ENCODE measurements at places on chromosomes 1 and 21.

- DNase-seq, result no peak
Observed at GRCh38 chr1:181251001-181251712, 162.7 kb downstream of the IER5 start.

DNA sequence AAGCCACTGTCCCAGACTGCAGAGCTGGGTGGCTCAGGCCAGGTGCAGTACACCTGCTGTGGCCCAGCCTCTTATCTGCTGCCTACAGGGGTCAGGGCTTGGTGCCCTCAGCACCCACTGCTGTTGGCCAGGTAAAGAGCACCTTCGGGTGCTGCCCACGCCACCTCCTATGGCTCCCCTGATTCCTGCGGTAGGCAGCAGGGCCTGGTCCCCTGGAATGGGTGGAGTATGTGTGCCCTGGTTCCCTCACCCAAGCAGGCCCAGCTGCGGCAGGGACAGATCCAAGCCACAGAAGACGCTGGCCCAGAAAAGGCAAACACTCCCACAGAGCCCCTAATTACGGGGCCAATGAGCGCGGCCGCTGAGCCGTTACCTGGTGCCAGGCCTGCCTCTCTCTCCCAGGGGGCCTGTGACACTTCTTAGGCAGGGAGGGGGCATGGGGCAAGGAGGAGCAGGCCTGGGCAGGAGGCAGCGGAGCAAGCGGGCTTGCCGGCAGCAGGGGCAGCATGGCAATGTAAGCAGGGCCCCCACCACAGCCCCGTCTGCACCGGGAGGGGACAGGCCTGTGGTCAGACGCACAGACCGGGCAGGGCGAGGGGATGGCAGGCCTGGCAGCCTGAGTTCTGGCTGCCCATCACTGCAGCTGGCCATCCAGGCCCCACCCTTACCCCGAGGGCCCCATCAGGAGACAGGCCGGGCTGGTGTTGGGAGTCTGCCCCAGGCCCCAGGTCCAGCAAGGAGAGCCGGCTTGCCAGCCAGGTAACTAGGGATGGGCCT is 19.0 kb downstream of the ESPN start:
- no peak for DNase-seq

DNA sequence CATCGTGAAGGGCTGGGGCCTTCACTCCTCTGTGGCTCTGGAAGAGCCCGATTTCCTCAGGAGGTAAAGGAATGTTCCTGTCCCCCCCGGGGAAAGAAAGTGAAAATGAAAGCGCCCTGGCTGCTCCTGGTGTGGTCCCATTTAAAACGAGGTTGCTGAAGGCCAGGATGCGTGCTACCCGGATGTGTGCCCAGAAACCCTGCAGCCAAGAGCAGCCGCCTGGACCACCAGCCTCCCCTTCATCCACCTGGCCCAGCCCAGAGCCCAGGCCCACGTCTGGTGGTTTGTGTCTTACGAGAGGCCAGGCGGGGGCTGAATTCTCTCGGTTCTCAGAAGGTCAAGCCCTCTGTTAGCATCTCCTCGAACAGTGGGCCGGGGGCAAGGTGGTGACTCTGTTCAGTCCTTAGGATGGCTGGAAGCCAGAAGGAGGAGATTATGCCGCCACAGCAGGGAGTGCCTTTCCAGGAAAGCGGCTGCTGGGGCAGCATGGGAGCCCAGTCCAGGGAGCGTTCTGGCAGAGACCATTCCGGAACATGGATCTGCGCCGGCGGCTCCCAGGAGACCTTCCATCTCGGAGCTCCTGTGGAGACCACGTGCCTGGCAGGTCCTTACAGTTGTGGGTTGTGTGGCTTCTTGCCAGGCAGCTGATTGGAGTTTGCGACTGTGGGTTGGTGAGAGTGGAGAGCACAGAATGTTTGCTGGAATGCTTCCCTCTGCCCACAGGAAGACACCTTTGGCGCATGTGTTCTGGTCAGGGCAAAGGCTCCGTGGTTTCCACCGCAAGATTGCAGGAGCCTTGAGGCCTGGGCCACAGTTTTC is 1.4 kb downstream of the GUK1 start:
- DNase-seq, result peak; percentile 58

- no peak for DNase-seq
Observed at GRCh38 chr1:207799989-207800648, 48.3 kb downstream of the CD46 start.

- no peak for DNase-seq
Observed at GRCh38 chr1:238589843-238590435, 699.2 kb upstream of the ZP4 start.

DNA sequence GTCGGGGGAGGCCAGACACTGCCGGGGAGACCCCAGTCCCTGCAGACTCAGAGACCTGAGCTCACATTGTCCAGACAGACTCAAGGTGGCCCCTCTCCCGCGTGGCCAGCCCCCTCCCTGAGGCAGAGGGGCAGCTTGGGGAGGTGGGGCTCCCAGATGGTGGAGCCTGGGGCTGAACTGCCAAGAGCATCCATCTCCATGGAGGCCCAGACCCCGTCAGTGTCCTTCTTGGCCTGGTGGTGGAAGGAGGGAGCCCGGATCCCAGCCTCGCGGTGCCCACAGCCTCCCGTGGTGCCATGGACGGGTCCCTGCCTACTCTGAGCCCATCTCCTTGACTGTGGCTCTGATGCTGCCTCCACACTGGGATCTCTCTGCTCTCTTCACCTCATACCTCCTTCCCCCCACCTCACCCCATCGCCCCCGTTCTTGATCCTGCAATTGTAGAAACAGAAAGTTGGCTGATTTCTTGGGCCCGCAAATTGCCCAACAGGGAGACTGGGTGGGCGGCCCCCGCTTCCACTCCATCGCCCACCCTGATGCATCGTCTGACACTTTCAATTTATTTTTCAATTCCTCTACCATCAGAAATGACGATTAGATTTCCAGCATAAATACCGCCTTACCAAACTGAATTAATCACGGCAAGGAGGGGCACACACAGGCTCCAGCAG is 348.9 kb downstream of the MATN1 start:
- no peak for DNase-seq

DNA sequence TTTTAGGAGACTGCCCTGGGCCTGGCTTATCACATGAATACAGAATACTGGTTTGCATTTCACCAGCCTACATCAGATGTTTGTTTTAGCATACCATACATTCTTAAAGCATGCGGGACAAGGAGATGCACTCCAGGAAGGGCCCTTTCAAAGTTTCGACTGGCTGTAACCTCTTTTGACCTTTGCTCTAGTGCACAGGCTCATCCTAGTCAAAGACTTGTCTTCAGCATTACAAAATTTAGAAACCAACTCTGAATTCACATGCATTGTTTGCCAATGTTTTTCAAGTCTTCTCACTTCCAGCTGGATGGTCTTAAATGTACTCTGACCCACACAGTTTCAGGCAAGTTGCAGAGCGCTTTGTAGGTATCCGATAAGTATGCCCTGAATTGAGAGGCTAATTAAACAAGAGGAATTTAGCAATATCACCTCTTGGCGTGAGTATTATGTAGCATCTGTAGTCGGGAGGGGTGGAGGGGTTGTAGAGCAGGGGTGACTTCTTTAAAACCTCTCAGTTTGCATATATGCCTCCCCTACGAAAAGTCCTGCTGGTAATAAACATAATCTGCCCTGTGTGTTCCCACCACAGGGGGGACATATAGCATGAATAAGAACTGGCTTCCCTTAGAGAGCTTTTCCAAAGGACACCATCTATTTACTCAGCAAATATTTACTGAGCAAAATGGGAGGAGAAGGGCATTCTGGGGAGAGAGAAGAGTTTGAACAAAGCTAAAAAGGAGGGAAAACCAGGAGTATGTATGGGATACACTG is 24.4 kb upstream of the AHCYL1 start:
- no peak for DNase-seq

DNA sequence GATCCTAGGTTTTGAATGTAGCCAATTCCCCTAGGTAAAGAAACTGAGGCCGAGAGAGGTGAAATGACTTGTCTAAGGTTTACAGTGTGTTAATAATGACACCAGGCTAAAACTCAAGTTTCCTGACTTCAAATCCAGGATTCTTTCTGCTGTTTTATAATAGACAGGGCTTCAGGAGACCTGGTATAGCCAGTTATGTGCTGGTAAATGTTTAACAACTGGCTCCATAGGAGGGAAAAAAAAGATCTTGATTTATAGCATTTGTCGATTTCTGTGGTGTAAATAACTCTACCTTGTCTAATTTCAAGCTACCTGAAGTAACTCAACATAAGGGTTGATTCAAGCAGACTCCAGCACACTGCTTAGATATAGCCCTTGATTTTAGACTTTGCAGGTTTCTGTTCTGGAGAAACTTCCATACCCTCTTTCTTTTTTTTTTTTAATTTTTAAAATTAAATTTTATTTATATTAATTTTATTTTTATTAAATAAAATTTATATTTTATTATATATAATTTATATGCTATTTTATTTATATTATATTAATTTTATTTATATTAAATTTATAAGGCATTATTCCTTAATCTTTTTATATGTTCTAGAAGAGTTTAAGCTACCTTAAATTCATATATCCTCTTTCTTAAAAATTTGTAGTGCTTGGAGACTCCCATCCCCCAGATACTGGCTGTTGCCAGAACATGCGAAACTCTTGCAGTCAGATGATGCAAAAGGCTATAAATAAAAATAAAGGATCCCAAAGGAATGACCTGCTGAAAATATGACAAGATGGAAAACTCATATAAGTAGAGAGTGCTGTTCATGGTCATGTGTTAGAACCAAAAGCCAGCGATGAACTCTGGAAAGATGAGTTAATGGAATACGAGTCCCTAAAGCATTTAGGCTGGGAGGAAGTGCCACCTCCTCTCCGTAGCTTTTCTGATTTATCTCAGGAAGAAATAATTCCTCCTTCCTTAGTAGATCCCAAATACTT is 35.4 kb upstream of the SRSF10 start:
- no peak for DNase-seq

DNA sequence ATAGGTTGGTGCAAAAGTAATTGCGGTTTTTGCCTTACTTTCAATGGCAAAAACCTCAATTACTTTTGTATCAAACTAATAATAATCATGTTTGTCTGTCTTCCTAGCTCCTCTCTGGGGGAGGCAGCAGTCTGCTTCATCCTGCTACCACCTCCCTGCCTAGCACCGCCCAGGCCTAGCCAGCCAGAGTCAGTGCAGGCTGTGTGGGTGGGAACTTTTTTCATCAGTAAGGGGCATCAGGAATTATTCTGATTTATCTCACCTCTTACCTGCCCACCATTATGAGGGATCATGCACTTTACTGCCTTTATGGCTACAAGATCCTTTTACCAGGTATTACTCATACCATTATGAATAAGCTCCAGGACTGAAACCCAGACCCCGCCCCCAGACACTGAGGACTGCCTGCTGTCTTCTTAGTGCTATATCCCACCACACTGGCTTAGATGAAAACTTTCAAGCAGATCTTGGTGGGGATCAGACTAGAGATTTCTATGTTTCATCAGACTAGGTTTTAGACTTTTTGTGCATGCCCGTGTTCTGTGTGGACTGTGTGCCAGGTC is 116.4 kb downstream of the PBX1 start:
- DNase-seq, result no peak

GRCh38 chr1:117146575-117147340 is 25.2 kb upstream of the TRIM45 start:
- DNase-seq, result no peak

DNA sequence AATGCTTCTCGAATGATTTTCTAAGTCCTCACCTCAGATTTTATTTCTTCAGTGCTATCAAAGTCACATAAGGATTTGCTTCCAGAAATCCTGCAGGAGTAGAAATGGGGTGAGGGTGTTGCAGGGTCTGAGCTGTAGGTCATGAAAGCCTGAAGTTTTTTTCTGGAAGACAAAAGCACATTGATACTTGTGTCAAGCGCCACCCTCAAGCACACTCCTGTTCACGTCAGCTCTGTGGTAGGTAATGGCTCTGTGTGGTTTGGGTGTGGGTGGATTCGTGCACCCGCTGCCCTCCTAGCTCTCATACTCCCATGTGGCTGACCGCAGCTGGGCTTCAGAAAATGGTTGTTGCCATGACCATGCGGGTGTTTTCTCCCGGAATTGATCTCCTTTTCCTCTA is 39.9 kb downstream of the AKNAD1 start:
- DNase-seq, result peak; percentile 19

GRCh38 chr1:162612606-162613400 is 19.5 kb upstream of the DDR2 start:
- no peak for DNase-seq

- no peak for DNase-seq
Observed at GRCh38 chr1:208250613-208251012, 6.4 kb upstream of the PLXNA2 start.

GRCh38 chr1:222171005-222171404 is 376.9 kb downstream of the HHIPL2 start:
- peak; percentile 52 for DNase-seq

- DNase-seq, result no peak
Observed at GRCh38 chr1:186418503-186418902, 42.4 kb downstream of the PDC start.

- DNase-seq, result no peak
Observed at GRCh38 chr1:56572334-56573050, 6.9 kb downstream of the PLPP3 start.

DNA sequence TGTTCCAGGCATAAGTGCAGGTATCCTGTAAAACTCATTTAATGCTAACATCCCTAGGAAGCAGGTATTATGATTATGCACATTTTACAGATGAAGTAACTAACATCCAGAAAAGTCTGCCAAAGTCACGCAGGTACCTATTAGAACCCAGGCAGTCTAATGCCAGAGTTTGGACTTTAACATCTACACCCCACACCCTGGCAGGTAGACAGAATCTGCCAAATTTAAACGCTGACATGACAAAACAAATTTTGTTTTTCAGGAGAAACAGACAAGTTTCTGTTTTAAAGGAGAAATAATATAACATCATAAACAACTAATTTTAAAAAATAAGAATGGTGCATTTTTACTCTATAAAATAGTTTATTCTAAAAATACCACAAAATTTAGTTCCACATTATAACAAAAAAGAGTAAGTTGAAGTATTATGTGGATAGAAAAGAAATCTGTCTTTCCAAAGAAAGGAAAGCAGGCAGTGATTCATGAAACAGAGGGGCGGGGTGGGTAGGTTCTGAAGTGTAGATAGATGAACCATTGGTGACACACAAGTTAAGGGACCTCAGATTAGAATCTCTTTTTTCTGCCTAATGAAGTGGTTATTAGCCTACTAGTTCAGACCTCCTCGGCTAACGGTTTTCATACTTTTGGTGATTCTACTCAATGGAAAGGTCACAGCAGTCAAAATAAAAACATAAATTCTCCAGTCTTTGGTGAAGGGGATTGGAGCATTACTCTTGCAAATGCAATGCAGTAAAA is 1.7 kb downstream of the ASPM start:
- no peak for DNase-seq

- DNase-seq, result no peak
Observed at GRCh38 chr1:42784946-42785693, at the start of gene TMEM269. Gene TMEM269 (plus strand): TSS chr1:42784991. CDS start chr1:42789894, 4,903 bp downstream.

DNA sequence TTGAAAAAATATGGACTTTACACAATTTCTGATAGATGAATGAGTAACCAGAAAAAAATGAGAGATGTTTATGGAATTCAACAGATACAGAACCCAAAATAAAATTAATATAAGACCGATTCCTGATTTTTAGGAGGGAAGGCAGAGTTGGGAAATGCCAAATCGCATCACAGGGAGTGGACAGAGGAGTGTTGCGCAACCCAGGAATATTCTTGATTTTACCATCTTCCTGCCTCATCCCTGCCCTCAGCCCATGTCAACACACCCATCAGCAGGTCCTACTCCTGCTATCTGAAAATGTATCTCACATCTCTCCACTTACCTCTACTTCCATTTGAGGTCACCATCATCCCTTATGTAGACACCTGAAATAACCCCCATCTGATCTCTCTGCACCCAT is 221.0 kb downstream of the DSCAM start:
- no peak for DNase-seq

GRCh38 chr1:109201123-109201703 is 12.5 kb upstream of the SARS1 start:
- DNase-seq, result peak; percentile 39

- peak; percentile 4 for DNase-seq
Observed at GRCh38 chr1:69967245-69967766, 238.1 kb downstream of the LRRC40 start.
